CD4-positive, alpha-beta T cell treated with Interleukin-17A for 4 hours (primary cell): ENCODE measurements at places on chromosomes 11 and 22.

- no peak for DNase-seq
Measured at GRCh38 chr11:102138670-102139069, 28.4 kb downstream of the YAP1 start.

DNA sequence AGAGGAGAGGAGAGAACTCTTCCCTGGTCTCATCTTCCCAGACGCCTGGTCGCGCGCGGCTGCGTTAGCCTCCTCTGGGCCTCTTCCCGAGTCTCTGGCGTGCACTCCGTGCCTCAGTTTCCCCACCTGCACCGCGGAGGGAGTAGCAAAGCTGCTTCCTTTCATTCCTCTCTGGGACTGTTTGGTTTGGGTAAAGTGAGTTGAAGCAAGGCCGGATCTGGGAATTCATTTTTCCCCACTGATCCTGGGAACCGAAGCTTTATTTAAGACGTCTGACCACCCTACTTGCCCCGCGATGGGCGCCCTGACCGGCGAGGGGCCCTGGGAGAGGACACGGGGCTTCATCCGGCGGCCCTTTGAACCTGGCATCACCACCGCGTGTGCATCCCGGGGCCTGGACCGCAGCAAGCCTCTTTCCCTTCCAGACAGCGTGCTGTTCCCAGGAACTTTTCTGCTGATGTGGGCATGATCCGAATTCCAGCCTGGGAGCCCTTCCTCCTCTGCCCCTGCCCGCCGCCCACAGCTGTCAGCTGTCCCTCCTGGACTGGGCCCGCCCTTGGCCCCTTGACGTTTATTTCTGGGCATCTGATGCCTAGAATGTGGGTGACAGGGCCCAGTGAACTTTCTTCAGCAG is 758 bp downstream of the LDLRAD3 start:
- no peak for DNase-seq

- no peak for DNase-seq
Measured at GRCh38 chr11:17197431-17197898, 10.3 kb downstream of the PIK3C2A start.

GRCh38 chr22:30947816-30948454 is 20.6 kb downstream of the MORC2 start:
- no peak for DNase-seq

DNA sequence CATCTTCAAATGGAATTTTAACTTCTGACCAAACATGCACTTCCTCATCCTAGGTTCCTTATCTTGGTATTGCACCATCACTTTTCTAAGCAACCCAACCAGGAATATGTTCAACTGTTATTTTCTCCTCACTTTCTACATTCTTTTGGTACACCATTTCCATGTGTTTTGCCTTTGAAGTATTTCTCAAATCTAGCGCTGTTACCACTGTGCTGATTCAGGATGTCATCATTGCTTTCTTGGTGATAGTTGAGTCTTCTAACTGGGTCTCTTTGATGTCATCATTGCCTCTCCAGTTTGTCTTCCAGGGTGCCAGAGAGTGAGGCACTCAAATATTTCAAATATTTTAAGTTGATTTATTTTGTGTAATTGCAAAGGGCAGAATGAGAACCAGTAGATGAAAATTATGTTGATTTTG is 47.5 kb downstream of the HORMAD2 start:
- no peak for DNase-seq

DNA sequence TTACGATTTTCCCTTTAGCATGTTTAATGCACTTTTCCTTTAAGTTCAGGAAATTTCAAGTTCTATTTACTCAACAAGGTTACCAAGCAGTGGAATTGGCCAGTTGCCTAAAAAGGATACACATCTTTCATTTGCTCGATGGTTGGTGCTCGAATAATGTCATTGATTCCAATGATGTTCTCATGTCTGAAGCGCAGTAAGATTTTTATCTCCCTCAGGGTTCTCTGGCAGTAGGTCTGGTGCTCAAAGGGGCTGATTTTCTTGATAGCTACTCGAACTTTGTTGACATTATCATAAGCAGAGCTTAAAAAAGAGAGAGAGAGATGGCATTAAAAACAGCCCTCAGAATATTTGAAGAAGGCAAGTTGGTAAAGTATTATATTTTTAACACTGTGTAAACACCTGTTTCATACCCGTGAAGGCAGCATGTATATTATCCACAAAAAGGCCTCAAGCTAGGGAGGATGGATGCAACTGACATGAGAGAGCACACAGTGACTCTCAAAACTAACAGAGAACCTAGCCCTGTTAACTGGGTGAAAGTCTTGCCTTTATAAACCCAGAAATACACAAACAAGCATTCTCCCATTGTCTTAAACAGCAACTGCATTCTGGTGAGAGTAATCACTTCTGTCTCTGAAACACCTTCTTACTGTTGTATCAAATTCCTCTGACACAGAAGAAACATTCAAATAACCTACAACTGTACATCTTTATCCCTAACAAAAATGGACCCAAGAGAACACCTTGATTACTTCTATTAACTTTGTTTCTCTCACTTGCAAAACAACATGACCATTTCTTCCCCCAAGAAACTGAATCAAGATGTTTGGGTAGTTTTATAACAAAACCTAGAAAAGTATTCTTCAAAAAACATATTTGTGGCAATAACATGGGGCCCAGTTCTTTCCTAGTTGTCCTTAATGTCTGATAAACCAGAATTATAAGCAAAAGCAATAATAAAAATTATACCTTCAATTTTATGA is 59.6 kb downstream of the MAPK1 start:
- DNase-seq = no peak

- DNase-seq = no peak
Measured at GRCh38 chr11:1125803-1126202, 31.9 kb upstream of the MUC5AC start.

DNA sequence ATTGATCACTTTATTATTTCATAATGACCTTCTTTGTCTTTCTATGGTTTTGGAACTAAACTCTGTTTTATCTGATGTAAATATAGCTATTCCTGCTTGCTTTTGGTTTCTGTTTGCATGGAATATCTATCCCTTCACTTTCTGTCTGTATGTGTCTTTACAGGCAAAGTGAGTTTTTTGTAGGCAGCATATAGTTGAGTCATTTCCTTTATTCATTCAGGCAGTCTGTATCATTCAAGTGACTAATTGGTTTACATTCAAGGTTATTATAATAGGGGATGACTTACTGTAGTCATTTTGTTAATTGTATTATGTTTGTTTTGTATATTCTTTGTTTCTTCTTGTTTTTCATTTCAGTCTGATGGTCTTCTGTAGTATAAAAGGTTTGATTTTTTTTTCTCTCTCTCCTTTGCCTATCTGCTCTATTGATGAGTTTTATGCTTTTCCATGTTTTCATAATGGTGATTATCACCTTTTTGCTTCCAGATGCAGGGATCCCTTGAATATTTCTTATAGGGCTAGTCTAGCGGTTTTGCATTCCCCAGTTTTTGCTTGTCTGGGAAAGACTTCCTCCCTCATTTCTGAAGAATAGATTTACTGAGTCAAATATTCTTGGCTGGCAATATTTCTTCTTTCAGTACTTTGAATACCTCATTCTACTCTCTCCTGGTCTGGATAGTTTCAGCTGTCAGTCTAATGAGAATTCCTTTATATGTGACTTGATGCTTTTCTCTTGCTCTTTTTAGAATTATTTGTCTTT is 50.4 kb downstream of the GDPD4 start:
- no peak for DNase-seq

- DNase-seq = peak; percentile 87
Measured at GRCh38 chr11:66579017-66579606, 10.7 kb upstream of the CTSF start.

GRCh38 chr11:130102301-130103249 is 32.9 kb downstream of the APLP2 start:
- no peak for DNase-seq

- no peak for DNase-seq
Measured at GRCh38 chr11:102763440-102763839, 17.0 kb downstream of the MMP10 start.

GRCh38 chr11:22459048-22459447 is 120.9 kb downstream of the SLC17A6 start:
- no peak for DNase-seq

DNA sequence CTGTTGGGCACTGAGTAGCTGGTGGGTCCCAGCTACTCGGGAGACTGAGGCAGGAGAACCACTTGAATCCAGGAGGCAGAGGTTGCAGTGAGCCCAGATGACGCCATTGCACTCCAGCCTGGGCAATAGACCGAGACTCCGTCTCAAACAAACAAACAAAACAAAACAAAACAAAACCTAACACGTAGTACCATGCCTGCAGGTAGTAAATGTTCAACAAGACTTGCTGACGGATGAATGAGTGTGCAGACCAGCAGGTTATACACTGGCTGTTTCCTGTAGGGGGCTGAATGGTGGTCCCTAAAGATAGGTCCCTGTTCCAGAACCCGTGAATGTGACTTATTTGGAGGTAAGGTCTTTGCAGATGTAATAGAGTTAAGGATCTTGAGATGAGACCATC is 12.8 kb upstream of the MRGPRD start:
- DNase-seq = no peak

DNA sequence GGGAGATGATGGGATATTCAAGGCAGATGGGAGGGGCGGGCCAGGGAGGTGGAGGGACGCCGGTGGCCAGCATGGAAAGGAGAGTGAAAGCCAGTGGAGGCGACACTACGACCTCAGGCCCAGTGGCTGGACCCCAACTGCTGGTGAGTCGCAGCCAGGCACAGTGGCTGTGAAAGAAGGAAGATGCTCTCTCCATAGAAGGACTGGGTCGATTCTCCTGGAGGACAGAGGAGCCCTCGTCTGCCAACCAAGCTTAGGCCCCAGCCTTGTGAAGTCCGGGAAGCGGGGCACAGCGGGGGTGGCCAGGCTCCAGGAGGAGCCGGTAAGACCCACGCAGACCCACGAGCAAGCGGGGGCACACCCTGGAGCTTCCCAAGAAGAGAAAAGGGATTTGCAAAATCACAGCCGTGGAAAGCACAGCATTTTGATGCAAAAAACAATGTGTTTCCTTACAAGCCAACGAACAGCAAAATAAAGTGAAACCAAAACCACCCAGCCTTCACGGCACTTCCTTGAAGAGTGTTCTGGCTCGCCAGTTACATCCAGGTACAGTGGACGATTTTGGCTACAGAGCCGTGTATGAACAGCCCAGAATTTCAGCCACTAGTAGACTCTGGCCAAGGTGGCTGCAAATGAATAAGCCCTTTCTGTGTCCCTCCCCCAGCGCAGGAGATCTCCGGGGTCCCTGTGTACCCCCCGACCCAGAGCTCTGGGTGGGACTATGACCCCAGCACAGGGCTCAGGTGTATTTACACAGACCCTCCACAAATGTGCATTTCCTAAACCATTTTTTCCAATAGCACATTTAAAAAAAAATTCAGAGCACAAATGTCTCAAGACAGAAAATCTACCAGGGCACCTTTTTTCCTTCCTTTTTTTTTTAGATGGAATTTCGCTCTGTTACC is 96.9 kb downstream of the TRMU start:
- peak; percentile 53 for DNase-seq

GRCh38 chr11:123301696-123302400 is 106.8 kb upstream of the CLMP start:
- DNase-seq = peak; percentile 76

DNA sequence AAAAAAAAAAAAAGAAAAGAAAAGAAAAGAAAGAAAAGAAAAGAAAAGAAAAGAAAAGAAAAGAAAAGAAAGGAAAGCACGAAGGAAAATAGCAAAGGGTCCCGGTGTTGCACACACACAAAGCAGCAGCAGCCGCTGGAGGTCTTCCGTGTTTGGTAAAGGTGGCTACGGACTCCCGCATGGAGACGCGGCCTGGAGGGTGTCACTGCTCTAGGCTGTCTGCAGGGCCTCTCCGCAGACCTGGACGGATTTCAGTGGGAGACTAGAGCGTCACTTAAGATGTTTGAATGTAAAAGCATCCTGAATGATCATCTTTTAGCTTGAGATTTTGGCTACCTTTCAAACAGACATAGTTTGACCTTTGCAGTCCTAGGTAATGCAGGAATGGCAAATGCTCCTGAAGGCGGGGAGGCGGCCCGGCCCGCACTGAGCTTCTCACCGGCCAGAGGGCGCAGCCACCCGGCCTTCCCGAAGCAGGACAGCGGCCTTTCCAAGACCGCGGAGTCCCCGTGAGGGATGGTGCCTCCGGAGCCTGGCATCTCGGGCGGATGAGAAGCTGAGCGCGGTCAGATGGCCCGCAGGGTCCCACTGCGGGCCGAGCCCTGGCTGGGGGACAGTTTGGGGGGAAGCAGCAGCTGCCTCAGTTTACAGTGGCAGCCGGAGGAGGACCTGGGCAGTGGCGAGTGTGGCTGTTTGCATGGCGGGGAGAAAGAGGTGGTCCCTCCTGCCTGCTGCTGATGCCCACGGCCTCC is 18.5 kb downstream of the KRTAP5-5 start:
- no peak for DNase-seq

GRCh38 chr22:48171271-48171691 is 1408.8 kb downstream of the TBC1D22A start:
- DNase-seq = no peak

- no peak for DNase-seq
Measured at GRCh38 chr11:47175746-47176327, 842 bp downstream of the ARFGAP2 start.

- DNase-seq = no peak
Measured at GRCh38 chr11:66090288-66090687, 20.2 kb downstream of the PACS1 start.

DNA sequence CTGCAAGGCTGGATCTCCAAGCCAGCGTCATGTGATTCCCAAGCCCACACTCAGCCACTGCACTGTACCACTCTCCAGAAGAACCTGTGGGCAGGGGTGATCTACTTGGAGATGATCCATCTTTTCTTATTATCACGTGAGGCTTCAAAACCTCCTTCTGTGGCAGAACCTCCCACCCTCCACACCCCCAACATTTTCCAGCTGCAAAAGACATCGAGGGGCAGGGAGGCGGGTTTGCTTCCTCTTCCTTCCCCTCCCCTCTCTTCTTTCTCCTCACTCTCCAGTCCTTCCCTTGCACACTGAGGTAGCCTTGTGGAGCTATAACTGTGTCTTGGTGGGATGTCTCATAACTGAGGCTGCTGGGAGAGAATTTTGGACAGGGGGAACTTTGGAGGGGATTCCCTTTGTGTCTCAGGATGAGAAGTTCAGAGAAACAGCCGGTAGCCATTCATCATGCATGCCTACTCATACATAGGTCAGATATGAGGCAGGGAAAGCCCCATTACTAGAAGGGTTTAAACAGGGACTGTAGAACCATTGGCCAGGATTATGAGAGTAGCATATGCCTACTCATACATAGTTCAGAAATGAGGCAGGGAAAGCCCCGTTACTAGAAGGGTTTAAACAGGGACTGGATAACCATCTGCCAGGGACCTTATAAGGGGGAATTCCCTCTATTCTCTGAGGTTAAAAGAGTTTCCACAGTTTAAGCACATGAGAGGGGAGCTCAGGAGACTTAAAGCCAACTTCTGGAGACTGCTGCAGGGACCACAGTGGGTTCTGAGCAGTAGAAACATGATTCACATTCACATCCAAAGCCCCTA is 420.7 kb upstream of the CADM1 start:
- DNase-seq = no peak
